ENCODE measurements at places on chromosomes 16 and 17.

GRCh38 chr17:76547183-76547641, 7.4 kb downstream of the PRCD start:
- DNase-seq, result peak; percentile 92

- no peak for DNase-seq
Observed at GRCh38 chr17:70976447-70976846, 807.1 kb downstream of the KCNJ2 start.

DNA sequence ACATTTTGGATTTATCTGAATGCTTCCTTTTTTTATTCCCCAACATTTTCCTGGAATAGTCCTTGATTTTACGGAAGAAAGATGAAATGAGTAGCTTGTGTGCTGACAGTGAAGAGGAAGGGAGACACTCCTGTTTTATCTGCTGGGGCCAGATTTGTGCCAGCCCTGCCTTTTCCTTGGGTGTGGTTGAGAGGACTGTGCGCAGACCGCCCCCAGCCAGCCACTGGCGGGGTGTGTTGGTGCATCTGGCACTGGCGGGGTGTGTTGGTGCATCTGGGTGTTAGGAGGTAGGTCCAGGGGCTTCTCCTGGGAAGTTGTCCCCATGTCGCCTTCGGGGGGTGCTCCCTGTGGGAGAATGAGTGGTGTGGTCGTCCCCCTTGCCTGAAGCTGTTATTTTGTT, 39.5 kb downstream of the RAP1GAP2 start:
- peak; percentile 90 for DNase-seq

- DNase-seq, result peak; percentile 78
Observed at GRCh38 chr17:35766903-35767510, 6.3 kb downstream of the C17orf50 start.

GRCh38 chr17:63826468-63827001, 696 bp upstream of the PSMC5 start:
- DNase-seq, result no peak

DNA sequence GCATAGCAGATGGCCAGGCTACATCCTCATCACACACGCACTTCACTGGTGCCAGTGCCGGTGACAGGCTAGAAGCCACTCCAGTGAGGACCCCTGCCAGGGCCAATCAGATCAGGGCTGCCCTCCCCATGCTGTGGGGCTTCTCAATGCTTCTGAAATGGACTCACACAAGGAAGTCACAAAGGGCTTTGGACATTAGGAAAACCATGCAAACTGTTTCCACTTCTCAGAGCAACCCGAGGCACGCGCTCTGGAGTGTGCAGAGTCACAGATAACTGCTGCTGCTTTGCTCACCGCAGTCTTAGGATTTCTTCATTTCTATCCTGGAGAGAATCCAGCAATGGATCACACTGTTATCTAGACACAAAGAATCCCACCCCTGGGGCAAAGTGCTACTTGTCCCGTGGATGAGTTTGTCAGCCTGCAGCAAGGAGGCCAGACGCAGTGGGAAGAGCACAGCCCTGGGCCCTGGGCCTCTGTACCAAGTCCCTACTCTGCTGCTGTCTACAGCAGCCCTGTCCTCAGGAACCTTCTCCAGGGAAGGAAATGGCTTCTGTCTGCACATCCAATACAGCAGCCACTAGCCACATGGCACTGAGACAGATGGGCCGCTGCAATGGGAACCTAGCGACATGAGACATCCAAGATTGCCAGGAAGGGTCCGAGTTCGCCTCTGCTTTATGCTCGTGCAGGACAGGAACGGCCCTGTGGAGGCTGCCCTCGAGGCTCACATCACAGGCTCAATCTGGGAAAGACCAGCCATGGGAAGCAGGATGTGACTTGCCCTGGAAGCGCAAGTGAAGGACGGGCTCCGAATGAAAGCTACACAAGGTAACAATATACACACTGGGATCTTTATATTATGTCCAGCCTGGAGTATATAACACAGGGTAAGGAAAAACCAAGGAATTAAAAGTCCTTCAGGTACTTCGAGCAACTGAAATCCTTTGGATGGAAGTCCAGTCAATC, 169.3 kb downstream of the ZFHX3 start:
- peak; percentile 28 for DNase-seq

DNA sequence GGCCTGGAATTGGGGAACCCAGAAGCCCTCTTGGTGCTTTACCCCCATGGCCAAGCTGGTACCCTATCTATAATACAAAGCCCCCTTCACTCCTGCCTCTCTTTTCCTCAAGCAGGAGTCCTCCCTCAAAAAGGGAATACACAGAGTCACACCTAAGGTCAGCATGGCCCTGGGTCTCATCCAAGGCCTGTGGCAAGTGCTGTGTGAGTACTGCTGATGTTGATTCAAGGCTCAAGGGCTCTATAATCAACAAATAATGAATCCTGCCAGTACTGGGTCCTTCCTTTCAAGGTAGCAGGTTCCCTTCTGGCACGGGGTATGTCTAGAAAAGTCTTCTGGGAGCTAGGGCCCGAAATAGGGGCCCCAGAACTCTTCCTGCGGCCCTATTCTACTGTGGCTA, 187.3 kb downstream of the CYB561 start:
- DNase-seq, result no peak

GRCh38 chr16:12386192-12386591, 409.7 kb downstream of the SNX29 start:
- no peak for DNase-seq

- no peak for DNase-seq
Observed at GRCh38 chr17:43671031-43671692, 9.4 kb upstream of the MEOX1 start.

GRCh38 chr17:7419819-7420610, at the start of gene SPEM1:
TSS of gene SPEM1 (plus strand) at chr17:7420324. CDS start at chr17:7420385, 61 bp downstream.
- DNase-seq, result no peak

GRCh38 chr16:1073566-1074378, 1.2 kb downstream of the SSTR5 start:
- DNase-seq, result no peak

GRCh38 chr17:81143717-81144422, 21.4 kb upstream of the PVALEF start:
- no peak for DNase-seq

DNA sequence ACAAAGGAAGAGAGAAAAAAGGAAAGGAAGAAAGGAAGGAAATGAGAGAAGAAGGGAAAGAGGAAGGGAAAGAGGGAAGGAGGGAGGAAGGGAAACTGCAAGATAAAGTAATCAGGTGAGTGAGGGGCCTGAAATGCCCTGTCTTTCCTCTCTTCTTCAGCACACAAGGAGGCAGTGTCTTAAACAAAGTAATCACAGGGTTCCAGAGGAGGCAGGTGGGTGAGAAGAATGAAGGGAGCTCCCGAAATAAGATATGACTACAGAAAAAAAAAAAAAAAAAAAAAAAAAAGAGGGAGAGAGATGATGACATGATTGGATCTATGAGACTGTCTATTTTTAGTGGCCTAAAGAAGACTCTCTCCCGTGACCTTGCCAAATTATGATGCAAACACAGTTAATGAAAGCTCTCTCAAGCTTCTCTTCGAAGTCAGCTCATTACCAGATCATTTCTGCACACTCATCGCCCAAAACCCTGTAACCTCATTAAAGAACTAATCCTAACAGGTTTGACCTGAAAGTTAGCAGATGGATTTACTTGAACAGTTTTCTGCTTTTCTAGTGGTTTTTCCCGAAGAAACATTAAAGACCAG, 53.6 kb downstream of the CDH11 start:
- no peak for DNase-seq

DNA sequence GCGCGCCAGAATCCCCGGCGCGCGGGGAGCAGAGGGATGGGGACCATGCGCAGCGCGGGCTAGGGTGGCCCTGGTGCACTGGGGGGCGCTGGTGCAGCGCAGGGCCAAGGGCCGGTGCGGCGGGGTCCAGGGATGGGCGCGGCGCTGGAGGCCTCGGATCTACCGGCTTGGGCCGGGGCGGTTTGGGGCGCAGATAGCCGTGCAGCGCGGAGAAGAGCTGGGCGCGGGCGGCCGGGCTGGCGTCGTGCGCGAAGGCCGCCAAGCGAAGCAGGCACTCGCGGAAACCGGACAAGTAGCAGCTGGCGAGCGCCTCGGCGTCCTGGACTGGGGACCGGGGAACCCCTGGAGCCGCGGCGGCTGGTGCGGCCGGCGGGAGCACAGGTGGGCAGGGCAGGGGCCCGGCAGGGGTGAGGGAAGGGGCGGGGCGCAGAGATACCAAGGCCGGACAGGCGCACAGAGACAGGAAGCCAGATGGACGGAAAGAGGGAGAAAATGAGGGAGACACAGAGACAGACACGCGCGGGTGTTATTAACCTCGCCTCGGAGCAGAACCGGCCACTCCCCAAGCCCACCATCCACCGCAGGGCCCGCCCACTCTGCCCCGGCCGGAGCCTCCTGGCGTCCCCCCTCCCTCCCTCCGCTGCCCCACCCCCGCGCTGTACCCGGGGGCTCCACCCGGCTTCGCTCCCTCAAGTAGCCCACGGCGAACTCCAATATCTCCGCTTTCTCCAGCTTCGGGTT, 2.1 kb downstream of the HES7 start:
- peak; percentile 80 for DNase-seq

Measured in hematopoietic multipotent progenitor cell treated with erythropoietin and hydrocortisone succinate and interleukin-3 and kit ligand, for 6 days (in vitro differentiated cells).